ENCODE measurements at places on chromosomes 6 and 20.

GRCh38 chr6:50724381-50725124 is 11.2 kb downstream of the TFAP2D start:
- no peak for DNase-seq

- no peak for DNase-seq
These were observed 6.1 kb upstream of the SIRPD start for GRCh38 chr20:1563598-1563997.

- DNase-seq, result no peak
These were observed 41.5 kb downstream of the CTCFL start for GRCh38 chr20:57483287-57484050.

- DNase-seq, result no peak
These were observed 1263.3 kb upstream of the EYS start for GRCh38 chr6:66970373-66970772.

GRCh38 chr6:13147376-13147775 is 181.0 kb downstream of the TBC1D7 start:
- DNase-seq, result no peak

DNA sequence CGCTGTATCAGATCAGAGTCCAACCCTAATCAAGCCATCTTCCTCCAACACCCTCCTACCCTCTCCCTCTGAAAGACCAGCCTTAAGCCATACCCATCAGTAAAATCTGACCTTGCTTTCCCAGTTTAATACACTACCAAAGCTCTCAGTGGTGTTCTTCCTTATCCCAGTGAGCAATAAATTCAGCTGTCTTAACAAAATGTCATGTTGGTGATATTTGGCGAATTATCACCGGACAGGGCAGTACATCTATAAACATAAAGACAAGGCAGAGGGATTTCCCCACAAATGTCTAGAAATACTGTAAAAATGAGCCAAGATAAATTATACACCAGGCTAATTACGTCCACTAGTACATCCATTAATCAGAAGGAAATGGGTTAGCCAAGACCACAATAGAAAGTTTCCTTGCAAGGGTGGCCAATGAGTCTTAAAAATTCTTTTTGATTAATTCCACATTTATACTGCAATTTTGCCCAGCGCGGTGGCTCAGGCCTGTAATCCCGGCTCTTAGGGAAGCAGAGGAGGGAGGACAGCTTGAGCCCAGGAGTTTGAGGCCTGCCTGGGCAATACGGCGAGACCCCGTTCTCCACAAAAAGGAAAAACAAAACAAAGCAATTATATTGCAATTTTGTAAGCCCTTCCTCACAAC is 905 bp downstream of the RARS2 start:
- DNase-seq, result no peak

GRCh38 chr6:113809826-113810225 is 47.3 kb upstream of the MARCKS start:
- DNase-seq, result no peak

DNA sequence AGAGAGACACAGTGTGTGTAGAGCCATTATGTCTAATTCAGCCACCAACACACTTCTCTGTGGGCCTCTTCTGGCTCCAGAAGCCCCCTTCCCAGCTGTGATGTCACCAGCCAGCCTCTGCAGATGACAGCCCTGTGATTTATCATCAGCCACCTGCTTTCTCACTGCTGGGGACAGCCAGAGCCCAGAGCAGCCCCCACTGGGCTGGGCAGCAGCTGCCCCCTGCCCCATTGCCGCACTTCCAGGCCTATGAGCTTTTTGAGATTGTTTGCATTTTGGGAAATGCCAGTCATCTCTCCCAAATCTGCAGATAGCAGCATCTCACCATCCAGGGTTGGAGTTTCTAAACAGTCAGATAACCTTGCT is 21.9 kb upstream of the STX16 start:
- DNase-seq, result no peak

- DNase-seq, result no peak
These were observed 123.7 kb upstream of the MCHR2 start for GRCh38 chr6:100117680-100118079.

DNA sequence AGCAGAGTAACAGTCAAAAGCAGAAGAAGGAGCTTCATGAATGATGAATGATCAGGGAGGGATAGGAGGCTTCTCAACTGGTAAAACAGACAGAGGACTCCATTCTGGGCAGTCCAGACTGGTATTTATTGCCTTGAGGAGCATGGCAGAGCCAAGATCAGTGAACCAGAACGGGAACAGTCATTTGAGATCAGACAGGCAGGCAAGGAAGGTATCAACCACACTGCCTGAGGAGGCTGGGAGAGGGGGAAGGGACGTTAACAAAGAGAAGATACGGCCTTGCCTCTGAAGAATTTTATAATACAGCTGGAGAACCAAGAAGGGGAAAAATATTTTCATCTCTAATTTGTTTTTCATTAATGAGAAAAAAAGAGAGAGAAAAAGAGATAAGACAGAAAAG is at the start of gene DEFB121:
Gene DEFB121 (minus strand): TSS at position 101 of the 400 bp plus-strand sequence. CDS start 63 bp downstream, at position 38.
- DNase-seq, result no peak

- no peak for DNase-seq
These were observed 410 bp downstream of the SYNE1 start for GRCh38 chr6:152636609-152637295.

DNA sequence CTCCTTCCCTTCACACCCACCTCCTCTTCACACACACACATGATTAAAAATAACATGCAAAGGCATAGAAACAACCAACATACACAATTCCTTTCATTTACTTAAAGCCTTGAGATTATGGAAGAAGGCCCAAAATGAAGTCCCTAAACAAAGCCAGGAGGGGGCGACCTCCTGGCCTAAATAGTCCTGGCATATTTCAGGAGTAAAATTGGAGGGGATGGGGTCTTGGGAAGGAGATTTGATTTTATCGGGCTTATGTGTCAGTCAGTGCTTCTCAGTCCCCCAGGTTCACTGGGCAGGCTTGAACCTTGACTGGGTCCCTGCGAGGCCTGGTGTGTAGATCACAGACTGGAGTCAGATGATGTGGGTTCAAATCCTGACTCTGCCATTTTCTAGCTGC is 266.4 kb downstream of the SAMD5 start:
- no peak for DNase-seq

GRCh38 chr20:18831830-18832499 is 18.4 kb downstream of the SCP2D1 start:
- no peak for DNase-seq

GRCh38 chr6:64280569-64280968 is 645.0 kb downstream of the PHF3 start:
- peak; percentile 26 for DNase-seq

Measured in LoVo (cell line).